ENCODE measurements at places on chromosomes 6 and 20.

- DNase-seq: no peak
These were observed 178.6 kb downstream of the UNC5CL start for GRCh38 chr6:40860443-40860842.

GRCh38 chr6:17705428-17705777, 1.3 kb downstream of the NUP153 start:
- no peak for DNase-seq

DNA sequence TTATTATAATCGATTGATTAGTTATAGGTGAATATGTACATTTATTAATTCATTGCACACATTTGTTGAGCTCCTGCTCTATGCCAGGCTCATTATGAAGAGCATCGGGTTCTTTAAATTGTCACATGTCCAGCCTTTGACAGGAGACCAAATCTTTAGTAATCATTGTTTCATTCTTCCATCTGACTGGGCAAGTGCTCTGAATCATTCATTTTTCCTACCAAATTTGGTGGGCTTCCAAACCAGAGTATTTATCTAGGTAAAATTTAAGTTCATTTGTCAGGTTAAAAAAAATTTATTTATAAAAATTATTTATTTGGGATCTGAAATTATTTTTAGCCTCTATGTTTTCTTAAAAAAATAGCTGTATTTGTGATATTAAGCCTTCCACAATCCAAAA, 404.9 kb upstream of the MMS22L start:
- no peak for DNase-seq

GRCh38 chr6:5282191-5282623, 20.9 kb downstream of the FARS2 start:
- no peak for DNase-seq

DNA sequence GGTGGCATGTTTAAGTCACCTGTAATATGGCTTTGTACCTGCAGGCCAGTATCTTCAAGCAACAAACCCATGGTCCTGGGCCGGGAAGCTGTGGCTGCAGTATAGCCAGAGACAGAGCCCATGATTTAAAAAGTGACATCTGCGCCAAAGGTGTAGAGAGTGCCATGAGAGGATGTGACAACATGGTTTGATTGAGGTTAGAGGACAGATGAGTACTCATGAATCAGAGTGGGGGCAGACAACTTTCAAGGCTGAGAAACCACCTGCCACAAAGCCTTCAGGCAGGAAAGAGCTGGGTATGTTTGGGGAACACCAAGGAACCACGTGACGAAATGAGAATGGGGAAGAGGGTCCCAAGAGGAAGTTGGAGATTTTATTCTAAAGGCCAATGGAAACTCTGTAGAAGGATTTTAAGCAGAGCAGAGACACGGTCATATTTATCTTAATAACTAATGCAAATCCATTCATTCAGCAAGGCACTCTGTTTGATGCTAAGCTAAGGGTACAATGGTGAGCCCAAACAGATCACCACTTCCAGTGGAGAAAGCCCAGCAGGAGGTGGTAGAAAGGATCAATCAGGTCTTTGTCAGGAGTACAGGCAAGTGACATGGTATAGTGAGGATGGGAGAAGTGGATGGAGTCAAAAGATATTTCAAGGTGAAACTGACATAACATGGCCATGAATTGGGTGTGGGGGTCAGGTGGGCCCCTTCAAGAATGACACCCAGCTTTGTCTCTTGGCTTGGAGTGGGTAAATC, 3.4 kb upstream of the MICAL1 start:
- peak; percentile 62 for DNase-seq

GRCh38 chr6:163952005-163952404, 537.5 kb downstream of the QKI start:
- DNase-seq: no peak

DNA sequence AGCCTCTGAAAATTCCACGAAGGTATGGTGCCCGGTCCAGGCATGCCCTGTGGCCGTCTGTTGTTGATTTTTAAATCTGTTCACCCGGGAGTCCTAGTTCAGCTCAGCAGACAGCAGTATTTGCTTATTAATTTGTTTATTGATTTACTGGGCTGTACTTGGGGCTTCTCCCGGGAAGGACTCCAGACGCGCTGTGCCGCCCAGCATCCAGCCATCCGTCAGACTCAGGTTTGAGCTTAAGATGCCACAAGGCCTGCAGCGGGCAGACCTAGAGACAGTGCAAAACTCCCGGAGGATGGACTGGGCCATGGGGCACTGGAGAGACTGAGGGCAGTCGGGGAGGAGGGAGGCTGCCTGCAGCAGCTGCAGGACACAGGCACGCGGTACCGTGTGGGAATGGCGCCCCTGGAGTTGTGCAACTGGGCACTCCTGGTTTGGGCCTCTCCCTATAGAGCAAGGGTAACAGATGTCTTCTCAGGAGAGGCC, 17.3 kb upstream of the CCDC167 start:
- no peak for DNase-seq

GRCh38 chr6:51495610-51496396, 591.6 kb downstream of the PKHD1 start:
- no peak for DNase-seq

Measured in CD4-positive, alpha-beta T cell treated with Interleukin-4 for 1 hour (primary cell).